ENCODE measurements at places on chromosomes 2 and 18.

DNA sequence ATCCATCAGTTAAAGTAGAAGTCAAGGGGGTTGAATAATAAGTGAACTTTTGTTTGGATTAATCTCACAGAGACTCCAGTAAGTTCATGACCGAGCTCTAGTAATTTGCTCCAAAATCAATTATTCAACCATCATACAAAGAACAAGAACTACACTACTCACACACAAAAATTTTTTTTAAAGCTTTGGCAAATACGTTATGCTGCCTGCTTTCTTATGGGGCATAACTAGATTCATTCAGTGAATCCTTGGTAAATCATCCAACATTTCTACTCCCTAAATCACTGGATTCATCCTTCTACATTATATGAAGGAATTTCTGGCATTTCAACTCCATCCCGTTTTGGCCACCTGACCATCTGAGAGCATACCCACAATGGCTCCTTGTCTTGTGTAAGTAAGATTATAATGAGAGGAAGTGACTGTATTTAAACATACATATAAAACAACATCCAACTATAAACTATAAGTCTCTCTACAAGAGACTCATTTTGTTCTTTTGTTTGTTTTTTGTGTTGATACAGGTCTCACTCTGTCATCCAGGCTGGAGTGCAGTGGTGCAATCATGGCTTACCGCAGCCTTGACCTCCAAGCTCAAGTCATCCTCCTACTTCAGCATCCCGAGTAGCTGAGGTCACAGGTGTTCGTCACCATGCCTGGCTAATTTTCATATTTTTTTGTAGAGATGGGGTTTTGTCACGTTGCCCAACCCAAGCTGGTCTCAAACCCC lies 144.2 kb upstream of the LRRTM4 start:
- DNase-seq = no peak

GRCh38 chr2:125543968-125544514 lies 1111.9 kb upstream of the GYPC start:
- DNase-seq = no peak

DNA sequence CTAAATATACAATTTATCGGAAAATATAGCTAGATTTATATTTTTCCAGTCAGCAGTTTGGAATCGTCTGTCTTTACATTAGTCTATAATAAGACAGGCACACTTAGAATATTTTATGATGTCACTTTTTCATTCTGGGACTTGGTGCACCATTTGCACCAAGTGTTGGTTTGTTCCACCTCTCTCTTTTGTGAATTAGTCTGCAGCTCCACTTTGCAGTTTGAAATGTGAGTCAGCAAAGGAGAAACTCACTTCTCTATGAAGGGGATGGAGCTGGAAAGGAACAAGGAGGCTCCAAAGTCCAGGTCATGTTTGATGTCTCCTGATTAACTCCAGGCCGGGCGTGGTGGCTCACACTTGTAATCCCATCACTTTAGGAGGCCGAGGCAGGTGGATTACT lies 63.8 kb upstream of the RTN4 start:
- no peak for DNase-seq

GRCh38 chr2:202157211-202157990 lies 81.0 kb downstream of the SUMO1 start:
- no peak for DNase-seq

DNA sequence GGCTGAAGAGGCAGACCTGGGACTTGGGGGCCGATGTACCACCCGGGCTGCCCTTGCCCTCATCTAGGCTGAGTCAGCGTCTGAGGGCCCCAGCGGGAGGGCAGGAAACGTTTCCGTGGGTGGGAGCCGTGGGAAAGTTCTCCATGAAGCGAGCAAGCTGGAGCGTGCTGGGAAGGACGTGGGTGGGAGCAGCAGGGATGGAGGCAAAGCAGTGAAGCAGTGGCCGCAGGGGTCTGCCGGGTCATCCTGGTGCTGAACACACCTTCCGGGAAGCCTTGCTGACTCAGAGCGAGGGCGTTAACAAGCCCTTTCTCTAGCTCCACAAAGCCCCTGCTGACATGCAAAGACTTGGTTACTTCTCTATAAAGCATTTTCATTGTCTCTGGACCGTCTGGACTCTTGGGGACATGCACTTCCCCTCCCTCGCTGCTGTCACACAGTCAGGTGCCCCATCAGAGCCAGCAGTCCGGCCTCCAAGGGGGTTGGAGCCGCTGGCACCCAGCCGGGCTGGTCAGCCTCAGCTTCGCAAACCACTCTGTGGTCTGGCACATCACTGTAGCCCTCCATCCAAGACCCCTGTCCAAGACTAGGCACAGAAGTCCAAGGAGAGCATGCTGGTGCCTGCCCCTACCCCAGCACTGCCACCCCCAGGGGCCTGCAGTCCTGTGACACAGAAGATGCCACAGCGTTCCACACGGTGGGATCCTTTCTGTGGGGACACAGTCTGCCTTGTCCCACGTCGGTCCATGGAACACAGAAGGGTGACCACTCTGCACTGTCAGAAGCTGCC lies 115.1 kb upstream of the GPC1 start:
- DNase-seq = no peak

- DNase-seq = no peak
Measured at GRCh38 chr2:211766689-211767088, 771.9 kb downstream of the ERBB4 start.

GRCh38 chr2:39494784-39495251 lies 57.7 kb upstream of the MAP4K3 start:
- peak; percentile 24 for DNase-seq

DNA sequence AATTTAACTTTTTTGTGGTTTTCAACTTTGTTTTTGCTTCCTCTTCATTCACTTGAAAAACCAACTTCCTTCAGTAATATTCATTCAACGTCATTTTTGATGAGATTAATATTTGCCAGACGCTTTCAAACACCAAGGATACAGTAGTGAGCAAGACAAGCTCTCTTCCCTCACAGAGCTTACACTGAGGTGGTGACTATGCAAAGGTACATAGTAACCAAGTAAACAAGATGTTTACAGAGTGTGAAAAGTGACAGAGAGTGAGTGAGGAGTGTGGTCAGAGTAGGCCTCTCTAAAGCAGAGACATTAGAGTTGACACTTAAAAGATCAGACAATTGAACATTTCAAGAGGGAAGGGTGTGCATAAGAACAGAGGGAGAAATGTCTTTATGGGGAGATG lies 155.5 kb downstream of the TMEM247 start:
- no peak for DNase-seq

GRCh38 chr2:164756773-164757172 lies 84.8 kb downstream of the COBLL1 start:
- DNase-seq = no peak

GRCh38 chr2:180161415-180161814 lies 154.3 kb upstream of the CWC22 start:
- no peak for DNase-seq

DNA sequence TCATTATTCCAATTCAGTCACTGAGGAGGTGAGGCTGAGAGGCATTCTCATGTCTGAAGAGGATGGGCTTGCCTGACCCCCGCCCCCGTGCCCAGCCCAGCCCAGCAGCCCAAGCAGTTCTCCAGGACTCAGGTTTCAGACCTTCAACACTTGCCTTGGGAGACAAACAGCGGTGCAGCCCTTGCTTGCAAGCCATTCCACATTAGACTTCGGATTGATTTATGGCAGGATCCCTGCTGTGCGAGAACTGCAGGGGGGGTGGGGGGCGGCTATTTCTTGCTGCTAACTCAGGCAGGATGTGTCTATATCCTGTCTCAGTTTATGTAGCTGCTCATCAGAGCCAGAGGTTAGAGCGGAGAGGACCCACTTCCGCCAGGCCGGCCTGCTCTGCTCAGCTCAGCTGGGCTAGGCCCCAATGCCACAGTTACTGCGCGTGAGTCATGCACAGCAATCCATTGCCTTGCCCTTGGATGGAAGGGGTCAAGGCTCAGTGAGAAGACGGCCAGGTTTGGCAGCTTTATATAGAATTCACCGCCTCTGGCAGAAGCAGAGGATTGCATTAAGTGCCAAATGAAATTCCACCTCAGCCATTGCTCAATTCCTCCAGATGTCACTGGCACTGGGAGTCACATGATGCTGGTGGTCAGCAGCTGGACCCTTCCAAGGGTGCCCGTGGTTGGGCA lies 1.8 kb downstream of the GYPC start:
- DNase-seq = peak; percentile 85

DNA sequence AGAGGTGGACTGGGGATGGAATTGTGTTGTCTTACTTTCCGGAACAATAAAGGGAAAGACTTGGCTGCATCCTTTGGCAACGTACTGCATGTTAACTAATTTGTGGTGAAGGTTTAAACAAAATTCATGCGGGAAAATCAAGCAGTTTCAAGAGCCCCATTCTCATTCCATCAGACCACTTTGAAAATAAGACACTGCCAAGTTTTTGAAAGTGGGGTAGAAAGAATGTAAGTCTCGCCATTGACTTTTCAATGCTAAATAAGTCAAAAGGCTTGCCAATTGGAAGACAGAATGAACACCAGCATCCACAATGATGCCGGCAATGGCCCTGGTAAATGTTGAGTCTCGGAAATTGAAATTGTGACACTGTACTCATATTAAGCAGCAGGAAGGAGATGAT lies 322.0 kb downstream of the RND3 start:
- DNase-seq = no peak

DNA sequence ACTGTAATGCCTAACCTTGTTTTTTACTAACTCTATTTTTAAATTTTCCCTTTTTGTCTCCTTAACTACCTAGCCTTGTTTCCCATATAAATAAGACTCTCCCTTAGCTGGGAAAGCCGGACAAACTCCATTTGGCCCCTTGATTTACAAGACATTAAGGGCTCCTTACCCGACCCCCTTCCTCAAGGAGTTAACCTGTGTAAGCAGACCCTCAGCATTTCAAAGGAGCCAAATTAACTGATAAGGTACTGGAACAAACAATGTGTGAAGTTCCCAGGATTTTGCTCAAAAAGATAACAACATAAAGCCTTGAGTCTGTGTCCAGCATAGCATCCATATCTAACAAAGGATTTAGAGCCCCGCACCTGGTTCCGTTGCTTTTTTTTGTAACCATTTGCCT lies 59.6 kb upstream of the C2orf15 start:
- DNase-seq = no peak

DNA sequence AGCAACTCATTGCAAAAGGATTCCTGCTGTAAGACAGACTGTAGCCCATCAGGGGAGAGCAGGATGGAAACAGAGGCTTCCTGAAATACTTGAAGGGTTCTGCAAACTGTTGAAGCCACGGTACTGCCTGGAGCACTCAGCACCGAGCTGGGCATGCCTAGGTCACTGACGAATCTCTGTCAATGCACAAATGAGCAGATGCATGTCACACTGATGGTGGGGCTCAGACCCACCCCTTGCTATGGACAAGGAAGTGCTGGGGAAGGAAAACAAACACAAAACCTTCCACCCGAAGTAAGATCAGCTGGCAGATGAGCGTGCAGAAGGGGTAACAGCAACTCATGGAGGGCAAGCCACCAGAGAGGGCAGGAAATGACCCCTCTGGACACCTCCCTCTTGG lies 136.7 kb downstream of the BCL2 start:
- DNase-seq = no peak

- no peak for DNase-seq
Measured at GRCh38 chr2:241584436-241584835, 25.9 kb downstream of the BOK start.

GRCh38 chr18:10261344-10262276 lies 192.8 kb upstream of the APCDD1 start:
- DNase-seq = no peak

DNA sequence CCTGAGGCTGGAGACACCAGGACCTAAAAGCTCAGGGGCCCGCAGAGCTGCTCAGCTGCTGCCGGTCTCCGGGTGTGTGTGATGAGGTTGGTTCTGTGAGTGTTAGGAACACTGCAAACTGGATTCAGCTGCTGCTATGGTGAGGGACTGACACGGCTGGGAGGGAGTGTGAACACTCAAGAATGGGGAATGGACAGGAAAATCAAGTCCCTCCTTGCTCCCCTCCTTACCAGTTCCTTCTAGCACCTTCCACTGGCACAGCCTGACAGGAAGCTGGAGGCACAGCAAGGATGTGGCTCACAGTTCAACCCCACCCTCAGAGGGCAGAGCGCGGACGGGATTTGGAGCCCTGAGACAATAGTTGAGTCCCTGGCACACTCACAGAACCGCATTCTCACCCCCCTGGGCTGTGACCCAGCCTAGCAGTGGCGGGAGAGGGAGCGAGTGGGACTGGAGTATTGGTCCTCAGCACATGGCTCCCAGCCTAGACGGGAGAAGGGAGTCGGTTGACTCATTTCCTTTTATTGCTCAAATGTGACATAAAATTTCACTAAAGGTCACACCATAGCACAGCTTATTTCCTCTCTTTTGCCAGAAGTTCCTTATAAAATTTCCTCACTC lies 42.5 kb downstream of the LRRC30 start:
- no peak for DNase-seq

DNA sequence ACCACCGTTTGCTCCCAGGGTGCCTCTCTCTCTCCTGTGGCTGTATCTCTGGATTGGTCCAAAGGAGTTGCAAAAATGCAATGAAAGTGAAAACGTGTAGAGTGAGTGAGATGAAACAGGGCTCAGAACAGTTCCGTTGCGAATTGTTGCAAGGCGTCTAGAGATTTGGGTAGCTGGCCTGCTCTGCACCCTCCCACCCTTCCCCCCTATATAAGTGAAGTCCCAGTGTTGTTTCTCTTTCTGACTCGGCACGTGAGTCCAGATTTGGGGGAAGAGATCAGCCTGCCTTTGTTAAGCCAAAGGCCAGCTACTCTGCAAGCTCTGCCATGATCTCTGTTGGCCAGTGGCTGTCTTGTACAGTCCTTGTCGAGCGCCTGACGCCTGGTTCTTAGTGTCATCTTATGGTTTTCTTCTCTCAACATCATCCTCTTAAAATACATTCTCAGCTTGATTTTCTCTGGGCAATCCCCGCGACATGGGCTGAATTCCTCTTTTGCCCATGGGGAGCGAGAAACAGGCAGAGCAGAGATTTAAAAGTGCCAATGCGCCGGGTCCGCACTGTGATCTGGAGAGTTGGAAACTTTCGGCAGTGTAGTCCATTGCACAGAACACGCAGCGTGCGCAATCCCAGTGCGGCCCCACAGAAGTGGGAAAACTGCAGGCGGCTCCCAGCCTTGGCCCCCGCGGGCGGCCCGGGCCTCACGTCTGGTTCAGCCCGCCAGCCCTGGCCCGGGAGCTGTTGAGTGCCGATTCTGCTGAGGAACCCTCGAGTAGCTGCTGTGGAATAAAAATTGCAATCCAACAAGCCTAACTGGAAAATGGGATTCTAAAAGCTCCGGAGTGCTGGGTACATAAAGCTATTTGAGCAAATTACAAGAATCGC lies 9.3 kb downstream of the MEIS1 start:
- no peak for DNase-seq

DNA sequence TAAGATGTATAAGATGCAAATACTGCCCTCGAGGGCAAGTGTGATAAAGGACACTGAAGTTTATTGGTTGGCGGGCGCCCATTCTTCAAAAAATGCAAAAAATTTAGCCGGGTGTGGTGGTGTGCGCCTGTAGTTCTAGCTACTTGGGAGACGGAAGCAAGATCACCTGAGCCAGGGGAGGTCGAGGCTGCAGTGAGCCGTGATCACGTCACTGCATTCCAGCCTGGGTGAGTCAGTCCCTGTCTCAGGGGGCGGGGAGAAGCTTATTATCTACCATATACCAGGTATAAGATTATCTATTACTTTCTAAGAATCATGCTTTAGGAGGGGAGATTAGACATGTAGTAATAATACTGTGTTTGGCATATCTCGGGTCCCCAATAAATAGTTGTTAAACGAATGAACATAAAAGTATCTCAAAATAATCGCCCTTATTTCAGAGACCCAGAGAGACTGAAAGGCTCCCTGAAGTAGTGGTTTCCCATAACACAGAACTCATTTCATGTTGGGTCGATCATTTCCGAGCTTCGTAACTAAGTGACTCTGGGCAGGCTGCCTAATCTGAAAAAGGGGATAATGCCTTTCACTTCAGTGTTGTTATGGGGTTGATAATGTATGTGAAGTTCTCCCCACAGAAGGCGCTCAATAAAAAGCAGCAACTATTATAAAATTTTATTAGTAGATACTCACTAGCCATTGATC lies 1.2 kb upstream of the SELENOI start:
- peak; percentile 28 for DNase-seq

Measured in activated T-cell treated with anti-CD3 and anti-CD28 coated beads, Interleukin-2, amount 50 U/mL, for 72 hours (primary cell).